ENCODE measurements at places on chromosomes 7 and 10. TPM values are rescaled to one million over a fixed set of nuclear protein-coding genes. Genes with fewer than 3 reads are reported as not detected.

DNA sequence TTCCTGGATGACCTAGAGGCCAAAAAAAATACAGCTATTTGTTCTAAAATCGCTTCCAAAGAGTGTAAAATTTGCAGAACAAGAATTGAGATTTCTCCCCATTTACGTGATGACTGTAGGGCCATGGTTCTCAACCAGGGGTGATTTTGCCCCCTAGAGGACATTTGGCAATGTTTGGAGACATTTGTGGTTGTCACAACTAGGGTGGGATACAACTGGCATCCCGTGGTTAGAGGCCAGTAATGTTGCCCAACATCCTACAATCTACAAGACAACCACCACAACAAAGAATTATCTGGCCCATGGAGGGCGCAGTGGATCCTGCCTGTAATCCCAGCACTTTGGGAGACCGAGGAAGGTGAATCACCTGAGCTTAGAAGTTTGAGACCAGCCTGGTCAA lies 22.8 kb upstream of the MALSU1 start:
- DNase-seq, result no peak

DNA sequence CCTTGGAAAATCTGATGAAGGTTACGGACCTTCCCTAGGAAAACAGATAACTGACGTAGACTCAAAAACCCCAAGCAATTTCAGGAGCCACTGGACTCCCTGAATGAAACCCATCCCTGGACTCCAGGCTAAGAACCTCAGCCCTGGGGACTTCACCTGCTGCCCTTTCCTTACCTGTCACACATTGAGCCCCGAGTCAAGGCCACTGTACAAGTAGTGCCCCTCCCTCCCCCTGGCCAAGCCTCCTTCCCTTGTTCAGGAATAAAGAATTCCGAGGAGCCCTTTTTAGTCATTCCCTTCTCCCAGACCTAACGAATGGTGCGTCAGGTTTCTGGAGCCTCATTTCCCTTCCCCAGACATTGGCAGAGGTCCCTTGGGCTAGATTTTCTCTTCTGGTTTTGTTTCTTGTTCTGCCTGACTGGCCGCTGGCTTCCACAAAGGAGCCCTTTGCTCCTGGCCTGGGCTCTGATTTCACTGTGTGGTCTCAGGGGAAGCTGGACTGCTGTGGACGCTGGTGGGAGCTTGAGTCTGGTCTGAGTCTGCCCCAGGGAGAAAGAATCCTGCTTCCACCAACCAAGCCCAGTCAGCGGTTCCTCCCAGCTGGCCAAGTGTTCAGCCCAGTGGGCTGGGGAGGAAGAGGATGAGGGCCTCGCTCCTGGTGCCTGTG lies 31.7 kb downstream of the ZNF775 start:
- no peak for DNase-seq

DNA sequence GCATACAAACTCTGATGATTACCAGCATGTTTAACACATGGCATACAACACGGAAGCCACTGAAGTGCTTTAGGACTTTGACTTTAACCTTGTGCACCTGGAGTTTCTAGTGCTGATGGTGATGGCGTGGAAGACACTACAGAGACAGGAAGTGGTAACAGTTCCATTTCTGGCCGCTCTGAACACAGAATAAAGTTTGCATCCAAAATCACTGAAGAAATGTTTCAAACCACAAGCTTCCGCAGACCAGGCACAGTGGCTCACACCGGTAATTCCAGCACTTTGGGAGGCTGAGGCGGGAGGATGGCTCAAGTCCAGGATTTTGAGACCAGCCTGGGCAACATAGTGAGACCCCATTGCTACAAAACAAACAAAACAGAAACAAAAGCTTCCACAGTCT lies 40.3 kb upstream of the TNPO3 start:
- DNase-seq, result no peak

DNA sequence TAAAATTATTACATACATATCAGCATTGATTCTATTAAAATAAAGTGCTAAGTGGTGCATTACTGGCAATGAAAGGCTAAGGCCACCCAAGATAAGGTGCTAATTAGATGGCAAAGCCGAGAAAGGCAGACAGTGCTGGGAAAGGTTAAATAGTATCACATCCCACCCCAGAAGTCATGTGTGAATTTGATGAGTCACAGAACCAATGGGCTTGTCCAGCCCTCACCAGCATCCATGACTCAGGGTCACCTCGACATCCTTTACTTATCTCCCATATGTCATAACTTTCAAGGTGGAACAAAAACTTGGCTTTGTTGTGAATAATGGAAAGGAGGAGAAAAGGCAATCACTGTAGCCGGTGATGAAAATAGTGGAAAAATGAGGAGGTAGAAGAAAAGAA lies 459.1 kb downstream of the PLXNA4 start:
- no peak for DNase-seq

The FXYD4 gene
- not detected for total RNA-seq

The SEC31B gene
- total RNA-seq, result 15.3 TPM

Data from left colon (tissue), 2 donors.